GM12892 (cell line): ENCODE measurements at places on chromosomes 2 and 18.

- DNase-seq, result no peak
Observed at GRCh38 chr2:11279398-11279797, 65.0 kb downstream of the ROCK2 start.

GRCh38 chr2:234251326-234252271 is 201.1 kb downstream of the SPP2 start:
- DNase-seq, result no peak

- no peak for DNase-seq
Observed at GRCh38 chr2:224838335-224838734, 122.2 kb upstream of the CCDC195 start.

GRCh38 chr2:149055751-149056150 is 17.3 kb downstream of the LYPD6B start:
- DNase-seq, result no peak
